Activated T-helper 9 cell treated with anti-CD3 and anti-CD28 coated beads, Interleukin-2, amount 50 U/mL, for 16 hours (primary cell): ENCODE measurements at places on chromosomes 4 and X.

- DNase-seq: no peak
These were observed 10.1 kb upstream of the SH3TC1 start for GRCh38 chr4:8188743-8189550.

DNA sequence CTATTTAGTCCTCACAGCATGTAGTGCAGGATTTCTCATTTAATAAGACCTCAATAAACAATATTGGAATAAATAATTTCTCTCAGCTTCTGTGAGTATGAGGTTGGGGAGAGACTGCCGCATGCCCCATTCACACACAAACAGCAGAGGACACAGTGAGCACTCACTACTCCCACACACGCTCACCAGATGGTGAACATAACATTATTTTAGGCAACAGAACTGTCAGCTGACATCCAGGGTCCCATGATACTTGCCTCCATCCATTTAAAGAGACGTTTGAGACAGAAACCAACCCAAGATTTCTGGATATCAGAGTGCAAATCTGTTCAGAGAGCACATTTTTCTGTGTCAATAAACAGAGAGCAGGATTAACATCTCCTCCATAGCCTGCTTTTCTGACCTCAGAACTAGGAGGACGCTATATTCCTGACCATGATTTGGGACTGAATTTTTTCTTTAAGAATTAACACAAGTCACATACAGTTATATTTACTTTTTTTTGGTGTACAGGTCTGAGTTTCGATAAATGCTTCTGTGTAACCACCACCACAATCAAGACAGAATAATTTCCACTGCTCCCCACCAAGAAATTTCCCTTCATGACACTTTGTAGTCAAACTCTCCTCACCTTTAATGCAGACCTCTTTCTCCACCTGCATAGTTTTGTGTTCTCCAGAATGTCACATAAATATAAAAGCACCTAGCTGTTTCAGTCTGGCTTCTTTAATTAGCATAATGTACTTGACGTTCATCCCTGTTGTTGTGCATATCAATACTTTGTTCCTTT is 16.7 kb downstream of the GPRIN3 start:
- no peak for DNase-seq

DNA sequence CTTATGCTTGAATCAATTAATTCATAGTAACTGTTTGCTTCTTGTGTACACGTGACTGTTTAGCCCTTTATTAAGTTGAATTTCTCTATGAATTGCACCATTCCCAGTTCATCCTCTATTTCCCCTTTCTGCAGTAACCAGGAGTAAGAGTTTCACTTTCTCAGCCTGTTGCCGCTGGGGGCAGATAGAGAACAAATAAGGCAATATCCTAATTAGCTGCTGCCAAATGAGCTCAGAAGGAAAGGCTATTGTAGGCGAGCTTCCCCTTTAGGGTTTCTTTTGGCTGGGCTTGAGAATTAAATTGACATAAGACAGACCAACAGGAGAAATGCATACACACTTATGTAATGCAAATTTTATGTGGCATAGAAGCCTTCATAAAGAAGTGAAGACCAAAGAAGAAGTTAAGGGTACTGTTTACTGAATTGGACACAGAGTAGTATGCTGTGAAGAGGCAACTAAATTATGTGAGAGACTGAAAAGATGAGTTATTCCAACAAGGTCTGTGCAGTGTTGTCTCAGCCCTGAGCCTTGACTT is 1594.7 kb downstream of the TECRL start:
- no peak for DNase-seq

DNA sequence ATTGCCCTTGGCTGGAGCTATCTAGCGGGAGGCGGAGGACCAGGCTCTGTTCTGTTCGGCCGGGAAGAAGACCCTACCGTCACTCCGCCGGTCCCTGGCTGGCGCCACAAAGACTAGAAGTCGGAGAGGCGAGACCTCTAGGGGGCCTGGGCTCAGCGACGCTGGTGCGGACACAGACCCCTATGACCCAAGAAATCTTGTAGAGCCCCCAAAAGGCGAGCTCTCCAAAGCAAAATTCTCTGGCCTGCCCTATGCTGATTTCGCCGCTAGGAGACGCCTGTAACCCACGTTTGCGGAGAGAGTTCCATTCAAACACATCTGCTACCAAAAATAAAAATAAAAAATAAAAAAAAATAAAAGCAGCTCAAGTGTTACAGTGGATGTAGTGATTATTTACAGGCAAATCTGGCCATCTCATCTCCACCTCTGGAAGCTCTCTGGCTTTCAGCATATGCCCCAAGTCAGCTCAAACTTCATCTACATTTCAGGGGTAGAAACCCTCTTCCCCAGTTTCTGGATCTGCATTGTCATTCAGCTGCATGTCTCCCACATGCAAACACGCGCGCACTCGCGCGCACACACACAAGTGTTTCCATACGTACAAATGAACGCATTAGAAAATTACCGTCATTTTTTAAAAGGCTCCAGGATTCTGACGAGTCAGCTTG is 2.4 kb upstream of the PCDH10 start:
- DNase-seq: no peak

- no peak for DNase-seq
These were observed 27.5 kb downstream of the ENPEP start for GRCh38 chr4:110503270-110504083.
